NCI-H524 (cell line): ENCODE measurements at places on chromosomes 5 and 9.
A peak's percentile ranks its signal among the peaks of the same experiment; 100 is the strongest.

DNA sequence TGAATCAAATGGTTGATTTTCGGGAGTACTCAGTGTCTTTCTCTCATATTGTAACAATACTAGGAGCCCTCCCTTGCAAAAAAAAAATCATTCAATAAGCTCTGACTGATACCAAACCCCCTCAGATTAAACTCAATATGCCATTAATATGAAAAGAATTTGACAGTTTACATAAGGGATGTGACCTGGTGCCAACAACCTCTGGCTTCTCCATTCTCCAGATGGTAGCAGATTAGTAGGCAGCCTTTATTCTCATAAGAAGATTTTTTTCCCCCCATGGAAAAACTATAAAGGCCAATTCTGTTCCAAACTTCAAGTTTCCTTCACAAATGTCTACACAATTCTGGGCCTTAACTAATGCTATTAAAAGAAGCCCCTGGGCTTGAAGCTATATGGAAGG lies 96.5 kb downstream of the EFNA5 start:
- peak; percentile 54 for DNase-seq

GRCh38 chr9:120977321-120977720 lies 50.7 kb upstream of the TRAF1 start:
- DNase-seq: no peak

DNA sequence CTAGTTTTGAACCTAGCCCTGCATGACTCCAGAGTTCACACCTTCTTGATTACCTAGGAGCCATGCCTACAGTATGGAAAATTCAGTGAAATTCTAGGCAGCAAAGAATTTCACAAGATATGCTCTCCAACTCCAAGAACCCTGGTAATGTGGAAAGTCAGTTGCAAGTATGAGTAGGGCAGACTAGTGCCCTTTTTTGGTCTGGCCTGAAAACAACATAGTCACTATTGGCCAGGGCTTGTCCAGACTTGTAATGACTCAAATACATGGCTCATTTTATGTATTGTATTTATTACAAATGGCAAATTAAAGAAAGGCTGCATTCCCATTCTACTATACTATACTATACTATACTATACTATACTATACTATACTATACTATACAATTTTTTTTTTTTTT lies 160.4 kb downstream of the ESM1 start:
- DNase-seq: no peak

DNA sequence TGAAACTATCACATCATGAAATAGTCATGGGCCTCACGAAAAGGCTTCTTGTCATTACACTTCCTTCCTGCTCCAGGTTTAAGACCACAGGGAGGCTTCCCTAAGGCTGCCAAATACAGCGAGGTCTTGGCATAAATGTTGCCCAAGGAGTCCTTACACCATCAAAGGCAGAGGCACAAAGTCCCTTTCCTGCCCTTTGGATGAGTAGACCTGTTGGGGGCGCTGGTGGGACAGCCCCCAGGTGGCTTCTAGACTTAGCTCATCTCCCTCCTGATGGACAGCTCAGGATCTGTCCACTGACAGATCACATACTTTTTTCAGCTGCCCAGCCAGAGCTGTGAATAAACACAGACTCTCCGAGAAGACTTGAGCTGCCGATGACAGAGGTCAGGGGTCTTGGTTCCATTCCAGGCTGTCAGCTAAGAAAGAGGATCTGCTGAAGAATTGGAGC lies 15.5 kb upstream of the MEGF9 start:
- no peak for DNase-seq

- DNase-seq: no peak
Measured at GRCh38 chr9:35574578-35575122, 30.4 kb upstream of the TESK1 start.

GRCh38 chr5:72151169-72151568 lies 43.9 kb downstream of the MAP1B start:
- no peak for DNase-seq

DNA sequence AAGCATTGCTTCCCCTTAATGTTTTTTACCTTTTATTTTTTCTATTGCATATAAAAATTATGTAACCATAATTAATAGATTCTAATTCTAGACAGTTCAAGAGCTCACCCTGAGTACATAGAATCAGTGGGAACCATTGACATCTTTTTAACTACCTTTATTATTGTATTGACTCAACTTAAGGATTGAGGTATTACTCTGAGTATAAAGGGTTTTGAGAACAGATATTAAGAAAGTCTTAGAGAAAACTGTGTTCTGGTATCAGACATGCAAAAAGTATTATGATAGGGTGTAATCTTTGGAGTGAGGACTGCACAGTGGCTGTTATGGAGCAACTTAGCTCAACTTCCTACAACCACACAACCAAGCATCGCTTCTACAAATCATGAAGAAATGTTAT lies 8.9 kb downstream of the SPEF2 start:
- DNase-seq: no peak

DNA sequence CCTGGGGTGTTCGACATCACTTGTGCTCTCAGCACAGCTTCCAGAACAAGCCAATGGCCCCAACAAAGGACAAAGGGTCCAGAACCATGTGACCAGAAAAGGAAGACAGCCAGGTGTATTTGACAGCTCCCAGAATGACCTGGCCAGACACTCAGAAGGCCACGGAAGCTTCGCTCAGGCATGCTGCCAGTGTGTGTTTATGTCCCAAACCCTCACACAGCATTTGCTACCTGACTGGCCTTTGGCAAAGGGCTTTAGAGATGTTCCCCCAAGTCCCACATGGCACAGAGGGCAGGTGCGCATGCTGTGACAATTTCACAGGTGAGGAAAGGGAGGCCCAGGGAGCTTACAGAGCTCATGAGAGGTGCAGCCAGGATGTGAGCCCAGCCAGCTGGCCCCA lies 39.5 kb downstream of the MED10 start:
- no peak for DNase-seq

GRCh38 chr5:131322926-131323325 lies 59.1 kb downstream of the CDC42SE2 start:
- no peak for DNase-seq

DNA sequence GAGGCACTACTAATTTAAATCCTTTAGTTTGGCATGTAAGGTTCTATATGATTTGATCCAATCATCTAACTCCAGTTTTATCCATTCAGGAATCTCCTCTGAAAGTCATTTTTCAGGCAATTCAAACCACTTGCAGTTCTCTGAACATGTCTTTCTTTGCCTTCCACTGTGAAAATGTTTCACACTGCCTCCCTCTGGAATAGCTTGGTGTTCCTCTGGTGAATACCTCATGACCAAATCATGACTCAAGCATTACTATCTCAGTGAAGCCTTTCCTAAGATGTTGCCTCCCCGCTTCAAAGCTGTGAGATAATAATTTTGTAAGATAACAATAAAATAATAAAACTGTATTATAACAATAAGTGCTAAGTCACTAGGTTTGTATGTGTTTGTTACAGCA lies 981.1 kb downstream of the DTWD2 start:
- DNase-seq: no peak

GRCh38 chr9:2228132-2228531 lies 213.0 kb downstream of the SMARCA2 start:
- DNase-seq: peak; percentile 9

DNA sequence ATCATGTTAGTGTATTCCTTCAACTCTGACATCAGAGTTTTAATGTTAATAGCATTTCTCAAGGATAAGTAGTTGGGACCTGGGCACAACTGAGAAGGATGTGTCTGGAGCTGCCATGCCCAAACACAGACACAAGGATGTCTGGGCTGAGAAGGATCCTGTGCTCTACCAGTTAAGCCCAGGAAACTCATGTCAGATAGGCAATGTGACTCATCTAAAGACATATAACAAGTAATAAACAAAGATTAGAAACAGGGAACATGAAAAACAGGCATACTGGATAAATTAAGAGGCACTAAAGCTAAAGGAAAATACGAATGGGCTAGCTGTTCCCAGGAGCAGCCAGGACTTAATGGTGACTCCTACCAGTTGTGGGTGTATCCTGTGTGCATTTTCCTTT lies 9.1 kb upstream of the EGFLAM start:
- no peak for DNase-seq

GRCh38 chr9:34490360-34490759 lies 31.8 kb downstream of the DNAI1 start:
- DNase-seq: peak; percentile 54

DNA sequence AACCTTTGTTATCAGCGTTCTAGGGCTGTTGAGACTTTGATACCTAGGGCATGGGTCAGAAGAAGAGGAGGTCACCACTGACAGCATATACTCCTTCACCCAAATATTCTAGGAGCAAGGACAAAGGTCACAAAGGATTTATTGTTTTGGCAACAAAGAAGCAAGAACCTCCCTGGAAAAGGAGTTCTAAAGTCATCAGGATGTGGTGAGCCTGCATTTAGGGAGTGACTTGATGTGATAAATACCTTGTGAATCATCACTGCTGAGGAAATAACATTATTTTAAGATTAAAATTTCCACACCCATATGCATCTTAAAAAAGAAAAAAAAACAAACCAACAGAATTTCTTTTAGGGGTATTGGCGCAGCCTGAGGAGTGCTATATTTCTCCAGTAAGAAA lies 13.9 kb downstream of the IFNA1 start:
- no peak for DNase-seq

DNA sequence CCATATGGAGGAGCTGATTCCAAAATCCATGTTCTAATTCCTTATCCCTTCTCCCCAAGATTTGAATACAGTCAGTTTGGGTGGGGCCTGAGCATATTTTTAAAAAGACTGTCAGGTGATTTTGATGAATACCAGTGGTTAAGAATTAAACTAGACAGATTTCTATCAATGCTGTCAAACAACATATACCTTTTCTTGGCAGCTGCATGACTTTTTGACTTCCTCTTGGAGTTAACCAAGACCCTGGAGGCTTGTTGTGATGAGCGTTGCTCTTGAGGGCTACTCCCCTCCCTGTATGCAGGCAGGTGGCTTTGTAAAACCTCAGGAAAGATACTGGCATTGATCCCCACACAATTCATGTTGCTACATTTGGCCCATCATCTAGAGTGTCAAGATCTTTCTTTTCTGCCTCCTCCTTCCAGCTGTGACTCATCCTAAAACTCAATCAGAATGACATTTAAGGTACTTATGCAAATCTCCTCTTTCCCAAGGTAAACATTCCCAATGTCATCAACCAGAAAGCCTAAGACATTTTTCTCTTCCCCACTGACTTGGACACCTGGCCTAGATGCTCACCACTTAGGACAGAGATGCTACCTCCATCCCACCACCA lies 61.7 kb downstream of the PPP2R2B start:
- DNase-seq: no peak

DNA sequence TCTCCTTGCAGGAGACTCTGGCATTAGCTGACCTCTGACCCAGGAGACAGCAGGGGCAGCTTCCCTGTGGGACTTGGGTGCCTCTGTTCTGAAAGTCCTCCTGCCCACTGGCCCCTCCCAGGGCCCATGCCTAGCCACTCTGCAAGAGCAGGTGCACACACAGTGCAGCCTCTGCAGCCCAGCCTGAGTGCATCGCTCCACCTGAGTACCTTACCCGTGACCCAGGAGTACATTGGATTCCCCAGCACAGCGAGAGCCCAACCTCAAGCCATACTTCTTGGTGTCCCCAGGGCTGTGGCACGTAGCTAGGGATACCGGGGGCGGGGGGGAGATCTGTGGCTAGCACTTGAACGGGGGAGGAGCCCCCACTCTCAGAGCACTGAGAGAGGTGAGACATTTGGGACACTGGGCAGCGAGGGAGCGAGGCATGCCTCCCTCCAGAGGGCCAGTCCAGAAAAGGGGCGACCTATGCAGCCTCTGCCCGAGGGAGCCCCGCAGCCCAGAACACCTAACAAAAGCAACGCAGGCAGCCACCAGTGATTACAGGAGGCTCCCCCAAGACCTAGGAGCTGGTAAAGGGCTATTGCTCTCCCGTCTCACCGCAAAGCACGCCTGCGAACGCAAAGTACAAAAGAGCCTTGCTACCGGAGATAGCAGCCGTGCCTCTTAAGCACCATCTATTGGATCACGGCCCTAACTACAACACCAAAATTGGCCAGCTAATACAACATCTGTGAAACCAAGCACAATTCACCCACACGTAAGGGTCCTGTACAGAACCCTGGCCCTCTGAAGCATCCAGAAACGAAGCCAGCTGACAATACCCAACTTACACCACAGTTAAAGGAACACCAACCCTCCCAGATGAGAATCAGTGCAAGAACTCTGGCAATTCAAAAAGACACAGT lies 826 bp upstream of the PRDM9 start:
- peak; percentile 94 for DNase-seq

DNA sequence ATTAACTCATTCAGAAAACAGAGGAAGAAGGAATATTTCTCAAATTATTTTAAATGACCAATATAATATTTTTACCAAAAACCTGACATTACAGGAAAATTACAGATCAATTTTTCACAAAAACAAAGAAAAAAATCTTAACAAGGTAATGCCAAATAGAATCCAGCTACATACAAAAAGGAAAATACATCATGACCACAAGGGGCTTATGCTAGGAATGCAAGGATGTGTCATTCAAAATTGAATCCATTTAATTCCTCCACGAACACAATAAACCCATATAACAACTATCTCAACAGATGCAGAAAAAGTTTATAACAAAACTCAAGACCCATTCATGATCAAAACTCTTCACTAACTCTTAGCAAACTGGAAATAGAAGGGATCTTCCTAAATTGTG lies 239.8 kb downstream of the EPB41L4A start:
- DNase-seq: no peak

GRCh38 chr9:95373069-95373681 lies 55.7 kb upstream of the FANCC start:
- DNase-seq: no peak

DNA sequence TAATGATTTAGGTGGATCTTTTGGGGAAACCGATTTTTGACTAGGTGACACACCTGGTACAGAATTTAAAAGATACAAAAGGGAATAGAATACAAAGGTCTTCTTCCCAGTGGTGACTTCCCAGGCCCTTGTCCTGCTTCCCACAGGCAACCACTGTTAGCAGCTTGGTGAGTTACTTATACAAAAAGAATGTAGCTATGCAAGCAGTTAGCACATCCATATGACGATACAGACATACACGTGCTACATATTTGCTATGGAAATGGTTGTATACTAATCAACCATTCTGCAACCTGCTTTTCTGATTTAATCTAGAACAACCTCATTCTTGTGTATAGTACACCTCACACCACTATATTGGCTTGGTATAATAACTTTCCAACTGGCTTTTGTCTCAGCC lies 51.0 kb downstream of the OTULIN start:
- DNase-seq: no peak

- no peak for DNase-seq
Measured at GRCh38 chr5:124796495-124796894, 50.1 kb upstream of the ZNF608 start.

DNA sequence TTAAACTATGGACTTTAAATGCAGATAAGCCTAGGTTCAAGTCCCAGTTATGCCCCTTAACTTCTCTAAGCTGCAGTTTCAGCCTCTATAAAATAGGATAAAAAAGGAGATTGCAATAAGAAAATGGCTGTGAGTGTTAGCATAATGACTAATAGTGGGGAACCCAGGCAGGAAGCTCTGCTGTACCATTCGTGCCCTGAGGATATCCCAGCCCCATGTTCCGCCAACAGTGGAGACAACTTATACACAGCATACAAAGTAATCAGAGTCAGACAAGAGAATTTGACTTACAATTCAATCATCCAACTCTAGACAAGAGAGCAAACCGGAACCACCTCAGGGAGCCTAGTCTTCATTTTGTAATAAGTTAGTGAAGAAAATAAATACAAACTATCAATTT lies 141.5 kb upstream of the FSTL4 start:
- no peak for DNase-seq

- DNase-seq: no peak
Measured at GRCh38 chr9:89759572-89759971, 154.8 kb downstream of the GADD45G start.

- DNase-seq: no peak
Measured at GRCh38 chr9:12790001-12790400, 15.2 kb downstream of the LURAP1L start.

- DNase-seq: no peak
Measured at GRCh38 chr9:133622555-133622954, 13.4 kb upstream of the FAM163B start.
